Glomerular endothelial cell (primary cell): ENCODE measurements at places on chromosomes 7 and 10.

DNA sequence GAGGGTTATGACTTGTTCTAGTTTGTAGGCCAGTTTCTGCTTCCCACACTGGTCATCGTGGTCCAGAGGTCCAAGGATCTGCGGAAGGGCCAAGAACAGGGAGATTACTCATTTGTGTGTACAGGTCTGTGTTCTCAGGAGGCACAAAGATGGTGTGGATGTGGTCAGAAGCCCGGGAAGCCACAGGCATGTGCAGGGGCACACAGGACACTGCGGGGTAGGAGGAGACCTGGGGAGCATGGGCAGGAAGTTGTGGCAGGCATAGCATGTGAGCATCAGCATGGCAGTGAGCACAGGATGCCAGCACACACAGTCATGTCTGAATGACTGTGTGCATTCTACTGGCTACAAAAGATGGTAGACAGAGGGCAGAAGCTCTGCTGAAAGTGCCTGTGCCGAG, 445.8 kb downstream of the PLXNA4 start:
- no peak for DNase-seq

- no peak for DNase-seq
These were observed 201.1 kb downstream of the PPP1R3A start for GRCh38 chr7:113717739-113718138.

- DNase-seq: no peak
These were observed 222.7 kb downstream of the PRPF18 start for GRCh38 chr10:13809427-13809826.

- DNase-seq: no peak
These were observed 1370.6 kb upstream of the LRRTM3 start for GRCh38 chr10:65555192-65555591.

DNA sequence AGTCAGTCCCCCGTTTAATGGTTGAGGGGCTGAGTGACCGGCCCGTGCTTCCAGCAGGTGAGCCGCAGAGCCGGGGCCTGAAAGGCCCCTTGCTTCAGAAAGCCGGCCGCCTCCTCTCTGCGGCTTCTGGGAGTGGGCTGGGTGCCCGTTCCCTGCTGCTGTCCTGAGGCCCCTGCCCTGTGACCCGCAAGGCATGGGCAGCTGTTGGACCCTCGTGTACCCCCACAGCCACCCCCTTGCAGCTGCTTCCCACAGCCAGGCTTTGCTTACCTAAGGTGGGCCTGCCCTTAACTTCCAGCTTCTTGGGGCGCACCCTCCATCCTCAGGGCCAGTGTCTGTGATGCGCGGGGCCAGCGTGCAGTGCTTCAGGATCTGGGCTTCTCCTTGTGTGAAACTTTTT, 26.6 kb downstream of the PFKFB3 start:
- DNase-seq: no peak

DNA sequence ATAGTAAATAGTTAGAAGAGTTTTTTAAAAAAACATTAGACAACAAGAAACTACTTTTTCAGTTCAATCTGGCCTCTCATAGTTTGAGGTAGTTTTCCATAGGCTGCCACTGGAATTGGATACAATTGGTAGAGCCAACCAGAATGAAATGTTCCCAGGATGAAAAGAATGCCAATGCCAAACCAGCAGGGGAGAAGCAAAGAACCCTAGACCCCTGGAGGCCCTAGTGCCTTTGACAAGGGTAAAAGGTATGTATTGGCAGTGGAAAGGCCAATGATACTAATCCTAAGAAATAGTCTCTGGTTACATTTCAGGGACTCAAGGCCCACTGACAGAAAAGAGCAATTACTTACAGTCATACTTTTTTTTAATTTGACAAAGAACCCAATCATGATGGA, 77.4 kb upstream of the SEM1 start:
- no peak for DNase-seq

GRCh38 chr7:26553582-26553981, 261.9 kb downstream of the SNX10 start:
- DNase-seq: no peak

GRCh38 chr10:132642732-132643008, 105.1 kb downstream of the INPP5A start:
- no peak for DNase-seq

DNA sequence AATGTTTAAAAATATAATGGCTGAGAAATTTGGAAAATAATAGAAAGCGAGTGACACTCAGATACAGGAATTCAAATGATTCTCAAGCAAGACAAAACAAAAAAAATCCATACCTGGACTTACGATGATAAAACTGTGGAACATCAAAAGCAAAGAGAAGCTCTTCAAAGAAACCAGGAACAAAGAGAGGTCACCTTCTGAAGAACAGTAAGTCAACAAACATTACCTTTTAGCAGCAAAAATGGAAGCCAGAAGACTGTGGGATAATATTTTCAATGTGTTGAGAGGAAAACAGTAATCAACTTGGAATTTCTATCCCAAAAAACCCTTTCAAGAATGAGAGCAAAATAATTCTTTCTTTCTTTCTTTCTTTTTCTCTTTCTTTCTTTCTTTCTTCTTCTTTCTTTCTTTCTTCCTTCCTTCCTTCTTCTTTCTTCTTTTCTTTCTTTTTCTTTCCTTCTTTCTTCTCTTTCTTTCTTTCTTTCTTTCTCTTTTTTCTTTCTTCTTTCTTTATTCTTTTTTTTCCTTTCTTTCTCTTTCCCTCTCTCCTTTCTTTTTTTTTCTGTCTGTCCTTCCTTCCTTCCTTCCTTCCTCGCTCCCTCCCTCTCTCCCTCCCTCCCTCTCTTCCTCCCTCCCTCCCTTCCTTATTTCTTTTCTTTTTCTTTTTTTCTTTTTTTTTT, 1.8 kb upstream of the CPA5 start:
- no peak for DNase-seq

- DNase-seq: no peak
These were observed 1.1 kb downstream of the ZNF777 start for GRCh38 chr7:149459540-149460452.

- no peak for DNase-seq
These were observed 34.7 kb upstream of the XPNPEP1 start for GRCh38 chr10:109958059-109958458.

- no peak for DNase-seq
These were observed 12.7 kb downstream of the IKZF1 start for GRCh38 chr7:50317221-50317678.

- DNase-seq: no peak
These were observed 3.3 kb downstream of the SUN3 start for GRCh38 chr7:48025624-48026023.

DNA sequence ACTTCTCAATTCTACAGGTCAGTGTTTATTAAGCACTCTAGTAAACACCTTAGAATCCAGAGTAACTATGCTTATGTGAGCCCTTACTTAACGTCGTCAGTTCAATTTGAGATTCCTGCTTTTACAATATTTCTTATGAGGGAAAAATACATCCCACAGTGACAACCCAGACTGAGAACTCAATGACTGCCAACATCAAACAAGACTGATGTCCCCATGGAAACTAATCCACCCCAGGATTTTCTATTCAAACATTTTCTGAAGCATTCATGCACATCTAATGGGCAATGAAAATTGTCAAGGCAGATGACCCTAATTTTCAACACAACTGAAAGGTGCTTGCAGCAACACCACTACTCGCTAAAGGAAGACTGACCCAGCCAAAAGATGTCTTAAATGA, 67.0 kb downstream of the ATE1 start:
- DNase-seq: no peak

DNA sequence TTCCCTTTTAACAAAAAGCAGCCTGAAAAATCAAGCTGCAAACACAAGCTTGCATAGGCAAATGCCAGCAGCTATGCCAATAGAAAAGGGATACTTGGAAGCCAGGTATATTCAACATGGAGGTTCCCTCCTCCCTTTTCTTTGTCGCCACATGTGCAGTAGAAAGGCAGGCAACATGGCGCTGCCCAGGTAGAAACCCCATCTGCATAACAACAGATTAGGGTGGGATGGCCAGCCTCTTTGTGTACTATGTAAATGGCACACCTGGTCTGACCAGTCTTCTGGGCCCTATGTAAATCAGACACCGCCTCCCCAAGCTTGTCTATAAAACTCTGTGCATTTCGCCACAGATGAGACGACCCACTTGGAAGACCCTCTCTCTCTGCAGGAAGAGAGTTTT, 58.1 kb downstream of the CCDC3 start:
- no peak for DNase-seq

DNA sequence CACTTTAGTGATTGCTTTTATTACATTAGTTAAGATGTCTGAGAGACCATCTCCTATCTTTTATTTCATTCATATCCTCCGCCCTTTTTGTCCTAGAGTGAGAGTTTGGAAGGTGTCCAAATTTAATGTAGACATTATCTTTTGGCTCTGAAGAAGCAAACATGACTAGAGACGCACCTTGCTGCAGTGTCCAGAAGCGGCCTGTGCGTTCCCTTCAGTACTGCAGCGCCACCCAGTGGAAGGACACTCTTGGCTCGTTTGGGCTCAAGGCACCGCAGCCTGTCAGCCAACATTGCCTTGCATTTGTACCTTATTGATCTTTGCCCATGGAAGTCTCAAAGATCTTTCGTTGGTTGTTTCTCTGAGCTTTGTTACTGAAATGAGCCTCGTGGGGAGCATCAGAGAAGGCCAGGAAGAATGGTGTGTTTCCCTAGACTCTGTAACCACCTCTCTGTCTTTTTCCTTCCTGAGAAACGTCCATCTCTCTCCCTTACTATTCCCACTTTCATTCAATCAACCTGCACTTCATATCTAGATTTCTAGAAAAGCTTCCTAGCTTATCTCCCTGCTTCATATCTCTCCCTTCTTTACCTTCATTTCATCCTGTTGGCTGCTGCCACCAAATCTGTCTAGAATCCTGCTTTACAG, 10.4 kb upstream of the CLCN1 start:
- DNase-seq: no peak

DNA sequence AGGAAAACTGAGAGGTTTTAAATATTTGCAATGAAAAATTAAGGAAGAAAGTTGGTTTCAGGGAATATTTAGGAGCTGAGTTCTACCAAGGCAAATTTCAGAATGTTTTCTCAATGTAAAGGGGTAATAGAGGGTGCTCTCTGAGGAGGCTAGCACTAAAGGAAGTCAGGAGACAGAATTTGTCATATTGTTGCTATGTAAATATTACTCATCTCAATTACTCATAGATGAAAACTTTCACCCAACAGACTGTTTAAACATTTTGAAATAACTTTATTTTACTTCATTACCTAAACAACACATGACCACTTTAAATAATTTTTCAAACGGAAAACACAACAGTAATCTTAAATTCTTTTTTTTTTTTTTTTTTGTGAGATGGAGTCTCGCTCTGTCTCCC, 274.8 kb upstream of the NRG3 start:
- DNase-seq: no peak

DNA sequence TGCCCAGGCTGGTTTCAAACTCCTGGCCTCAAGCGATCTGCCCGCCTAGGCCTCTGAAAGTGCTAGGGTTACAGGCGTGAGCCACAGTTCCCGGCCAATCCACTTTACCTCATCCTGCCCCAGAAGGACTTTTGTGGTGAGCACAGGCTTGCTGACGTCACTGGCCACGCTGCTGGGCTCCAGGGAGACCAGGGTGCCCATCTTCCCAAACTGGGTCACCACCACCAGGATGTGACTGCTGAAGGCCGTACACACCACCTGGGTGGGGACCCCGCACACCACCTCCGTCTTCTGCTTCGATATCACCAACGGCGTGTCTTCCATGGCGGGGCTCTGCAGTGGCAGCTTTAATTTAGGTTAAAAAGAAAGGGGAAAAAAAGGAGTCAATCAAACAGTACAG, 816 bp downstream of the PSMG3 start:
- DNase-seq: no peak

DNA sequence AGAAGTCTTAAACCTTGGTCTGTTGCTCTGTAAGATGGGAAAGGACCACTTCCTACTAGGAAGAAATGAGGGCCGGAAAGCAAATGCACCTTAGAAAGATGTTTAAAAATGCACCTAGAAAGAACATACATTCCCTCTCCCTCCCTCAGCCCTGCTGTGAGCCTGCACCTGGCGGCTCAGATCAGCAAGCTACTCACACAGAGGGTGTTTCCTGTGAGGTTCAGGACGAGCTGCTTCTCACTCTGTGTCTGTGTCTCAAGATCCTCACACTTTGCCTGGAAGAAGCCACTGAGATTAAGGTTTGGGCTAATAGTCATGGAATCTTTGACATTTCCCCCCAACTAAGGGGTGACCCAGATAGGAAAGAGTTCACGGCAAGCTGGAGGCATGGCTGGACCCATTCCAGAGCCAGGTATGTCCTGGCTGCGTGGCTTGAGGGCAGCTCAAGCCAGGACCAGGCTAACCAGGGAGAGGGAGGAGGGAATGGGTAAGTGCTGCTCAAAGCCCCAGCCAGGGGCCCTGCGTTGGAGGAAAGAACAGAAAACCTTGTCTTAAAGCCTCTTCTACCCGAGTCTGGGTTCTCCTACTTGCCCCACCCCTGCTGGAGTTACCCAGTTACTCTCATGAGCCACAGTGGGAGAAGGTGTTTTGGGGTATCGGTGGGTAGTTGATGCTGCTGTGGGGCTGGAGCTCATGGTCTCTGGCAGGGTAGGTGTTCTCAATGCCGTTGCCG, 47.5 kb downstream of the PODXL start:
- no peak for DNase-seq

DNA sequence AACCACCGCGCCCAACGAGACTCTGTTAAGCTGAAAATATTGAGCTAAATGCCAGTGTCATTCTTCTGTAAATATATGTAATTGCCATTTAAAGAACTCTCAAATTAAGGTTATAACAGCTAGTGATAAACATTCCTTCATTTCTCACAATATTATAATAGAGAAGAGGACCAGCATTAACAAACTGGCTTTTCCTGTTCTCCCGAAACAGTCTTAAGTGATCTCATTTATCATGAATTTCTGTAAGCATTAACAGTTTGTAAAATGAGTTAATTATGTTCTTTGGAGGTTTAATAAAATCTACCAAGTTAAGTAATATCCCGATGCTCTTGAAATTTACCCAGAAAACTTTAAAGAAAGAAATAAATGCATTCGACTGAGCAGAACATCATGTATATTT, 352.8 kb downstream of the KCNMA1 start:
- DNase-seq: no peak

DNA sequence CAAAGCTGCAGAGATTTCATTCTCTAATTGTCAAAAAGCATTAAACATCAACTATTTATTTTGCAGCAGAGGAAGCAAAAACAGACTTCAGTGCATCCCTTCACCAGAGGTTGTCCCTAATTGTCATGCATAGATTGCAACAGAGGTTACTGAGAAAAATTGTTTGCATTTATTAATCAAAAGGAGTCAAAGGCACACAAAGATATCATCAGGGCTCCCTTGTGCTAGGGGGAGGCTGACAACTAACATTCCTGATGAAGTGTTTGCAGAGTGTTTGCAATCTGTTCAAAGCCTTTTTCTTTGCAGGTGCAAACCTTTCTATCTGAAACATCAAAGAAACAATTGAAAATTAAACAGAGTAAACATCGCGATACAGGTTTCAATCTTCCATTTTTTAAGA, 227.5 kb downstream of the TEX36 start:
- no peak for DNase-seq

- no peak for DNase-seq
These were observed 186.1 kb downstream of the HERPUD2 start for GRCh38 chr7:35508623-35509400.
